ENCODE measurements at places on chromosomes 5 and 9. TPM values are rescaled to one million over a fixed set of nuclear protein-coding genes. Genes with fewer than 3 reads are reported as not detected.

RNF180 gene
- 50.7 TPM for total RNA-seq

PRRT1B gene
- not detected for total RNA-seq

CCDC183 gene
- total RNA-seq: 0.29 TPM

DAB2IP gene
- 83.8 TPM for total RNA-seq

BTNL8 gene
- total RNA-seq: not detected

NRARP gene
- 9.0 TPM for total RNA-seq

FOXD4L5 gene
- total RNA-seq: not detected

CCL21 gene
- 143 TPM for total RNA-seq

GMCL2 gene
- total RNA-seq: not detected

ANKDD1B gene
- not detected for total RNA-seq

PCDHA6 gene
- 0.14 TPM for total RNA-seq

GRIA1 gene
- 0.24 TPM for total RNA-seq

C5orf34 gene
- total RNA-seq: 2.3 TPM

ZCCHC9 gene
- 21.8 TPM for total RNA-seq

IL5 gene
- not detected for total RNA-seq

SH2D3C gene
- 13.7 TPM for total RNA-seq

PTBP3 gene
- 42.5 TPM for total RNA-seq

CFAP90 gene
- total RNA-seq: not detected

PPWD1 gene
- total RNA-seq: 29.9 TPM
